Cortex of kidney (tissue), 1 donor: ENCODE measurements at places on chromosomes 1 and 21.

DNA sequence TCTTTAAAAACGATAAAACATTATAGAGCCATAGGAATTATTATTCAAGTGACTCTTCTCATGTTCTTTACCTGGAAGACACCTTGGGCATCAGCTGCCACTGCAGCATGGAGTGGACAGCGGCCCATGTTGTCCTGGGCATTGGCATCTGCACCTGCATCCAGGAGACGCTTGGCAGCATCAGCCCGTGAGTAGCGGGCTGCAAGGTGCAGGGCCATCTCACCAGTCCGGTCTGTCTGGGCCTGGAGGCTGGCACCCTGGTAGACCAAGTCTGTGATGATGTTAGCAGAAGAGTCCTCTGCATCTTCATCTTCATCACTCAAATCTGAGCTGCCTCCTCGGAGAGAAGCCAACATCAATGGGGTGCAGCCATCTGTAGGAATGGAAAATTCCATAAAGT, 22.9 kb upstream of the ADAM30 start:
- no peak for DNase-seq

GRCh38 chr1:229130028-229130668, 140.8 kb upstream of the RAB4A start:
- DNase-seq = no peak

GRCh38 chr1:31248276-31248675, 8.6 kb upstream of the NKAIN1 start:
- no peak for DNase-seq

DNA sequence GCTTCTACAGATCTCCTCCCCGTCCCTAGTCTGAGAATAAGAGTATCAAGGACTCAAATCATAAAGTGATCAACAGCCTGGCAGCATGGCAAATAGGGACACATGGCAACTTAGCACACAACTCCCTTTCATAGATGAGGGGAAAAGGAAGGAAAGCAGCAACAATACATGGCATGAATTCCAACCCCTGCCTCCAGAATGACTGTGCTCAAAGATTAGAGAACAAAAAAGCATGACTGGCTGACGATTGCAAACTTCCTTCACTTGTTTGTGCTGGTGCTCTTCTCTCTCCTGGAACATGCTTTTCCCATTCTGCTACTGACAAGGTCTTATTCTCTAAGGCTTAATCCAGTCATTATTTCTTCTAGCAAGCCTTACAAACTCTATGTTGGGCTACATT, 11.5 kb downstream of the KTI12 start:
- DNase-seq = no peak

DNA sequence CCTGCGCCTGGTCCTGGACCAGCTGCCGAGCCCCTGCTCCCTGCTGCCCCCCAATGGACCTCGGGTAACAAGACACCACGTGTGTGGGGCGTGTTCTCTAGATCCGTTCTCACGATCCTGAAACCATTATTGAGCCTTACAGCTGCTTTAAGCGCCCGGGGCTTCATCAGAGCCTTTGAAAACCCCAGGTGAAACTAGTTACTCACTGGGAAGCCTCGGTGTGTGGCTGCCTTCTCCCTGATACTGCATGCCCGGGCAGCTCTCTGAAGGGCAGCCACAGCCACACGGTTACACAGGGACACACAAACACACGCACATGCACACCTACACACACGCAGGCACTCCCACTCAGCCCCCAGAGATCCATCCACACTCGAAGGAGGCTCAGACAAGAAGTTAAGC, 5.3 kb downstream of the HES2 start:
- DNase-seq = no peak

DNA sequence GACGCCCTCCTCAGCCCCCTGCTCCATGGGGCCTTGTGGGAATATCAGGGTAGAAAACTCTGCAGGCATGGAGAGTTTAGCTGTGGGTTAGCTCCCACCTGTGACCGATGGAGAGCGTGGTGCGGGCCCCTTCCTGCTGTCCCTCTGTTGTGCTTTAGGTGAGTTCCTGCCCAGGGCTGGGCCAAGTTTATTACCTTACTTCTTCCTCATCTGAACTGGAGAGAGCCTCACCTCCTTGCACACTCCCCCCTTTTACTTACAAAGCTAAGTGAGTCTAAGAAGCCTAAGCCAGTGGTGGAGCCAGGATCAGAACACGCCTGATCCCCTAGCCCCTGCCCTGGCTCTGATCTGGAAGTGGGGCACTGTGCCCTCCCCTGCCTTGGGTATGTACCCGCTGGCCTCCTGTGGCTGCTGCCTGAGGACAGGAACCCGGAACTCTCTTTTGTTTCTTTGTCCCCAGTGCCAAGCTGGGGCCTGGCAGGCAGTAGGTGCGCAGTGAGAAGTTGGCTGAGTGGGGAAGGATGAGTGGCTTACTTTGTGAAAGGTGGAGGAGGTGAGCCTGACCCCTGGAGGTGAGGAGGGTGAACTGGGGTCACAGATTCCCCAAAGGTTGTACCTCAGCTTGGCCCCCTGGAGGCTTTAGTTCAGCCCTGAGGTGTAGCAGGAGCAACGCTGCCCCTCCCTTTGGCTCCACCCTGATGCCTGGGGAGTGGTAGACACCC, 32.9 kb downstream of the ARHGEF10L start:
- DNase-seq = no peak

GRCh38 chr1:203048555-203049051, 22.3 kb downstream of the PPFIA4 start:
- no peak for DNase-seq

DNA sequence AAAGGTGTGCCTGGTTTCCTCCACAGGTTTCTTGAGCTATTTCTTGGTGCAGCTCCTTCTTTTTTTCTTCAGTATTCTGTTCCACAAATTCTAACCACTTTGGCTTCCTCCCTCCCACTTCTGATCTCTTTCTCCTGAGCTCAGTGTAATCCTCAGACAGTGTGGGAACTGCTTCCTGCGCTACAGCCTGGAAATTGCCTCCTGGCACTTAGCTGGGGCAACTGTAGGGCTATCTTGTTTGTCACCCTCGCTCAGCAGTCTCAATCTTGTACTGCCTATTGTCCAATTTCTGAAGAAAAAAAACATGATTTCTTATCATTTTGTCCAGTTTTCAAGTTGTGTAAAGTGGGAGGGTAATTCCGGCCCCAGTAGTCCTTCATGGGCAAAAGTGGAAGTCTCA, 24.0 kb upstream of the GALNT2 start:
- no peak for DNase-seq

DNA sequence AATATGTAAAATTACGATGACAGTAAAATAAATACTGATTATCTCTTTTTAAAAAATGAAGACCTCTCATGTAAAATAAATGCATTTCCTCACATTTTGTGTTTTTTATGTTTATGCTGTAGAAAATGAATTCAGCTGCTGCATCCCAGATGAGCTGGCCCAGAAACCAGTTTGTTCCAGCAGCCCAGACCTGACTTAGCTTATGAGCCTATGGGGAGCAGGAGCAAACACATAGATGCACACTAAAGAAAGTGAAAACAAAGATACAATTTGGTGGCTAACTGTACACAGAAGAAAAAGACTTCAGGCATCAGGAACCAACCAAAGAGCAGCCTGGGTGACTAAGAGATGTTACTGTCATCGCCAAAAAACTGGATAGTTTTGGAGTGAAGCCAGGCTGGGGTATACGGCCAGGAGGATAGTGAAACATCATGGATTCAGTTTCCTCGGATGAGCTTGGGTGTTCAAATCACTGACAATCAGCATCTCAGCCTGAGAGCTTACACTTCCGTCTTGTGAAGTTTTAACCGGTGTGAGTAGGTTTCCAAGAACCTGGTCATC, 113.9 kb upstream of the BACE2 start:
- DNase-seq = no peak

GRCh38 chr1:48229317-48229716, 6.8 kb downstream of the SLC5A9 start:
- no peak for DNase-seq

GRCh38 chr1:15489052-15489736, 13.3 kb downstream of the CELA2B start:
- no peak for DNase-seq

GRCh38 chr1:59061876-59062275, 235.0 kb upstream of the FGGY start:
- no peak for DNase-seq

GRCh38 chr1:67535474-67535873, 105.3 kb upstream of the SERBP1 start:
- DNase-seq = no peak

- no peak for DNase-seq
Measured at GRCh38 chr21:35818597-35818996, 241.7 kb downstream of the SETD4 start.

- DNase-seq = no peak
Measured at GRCh38 chr1:22313321-22313720, 138.3 kb upstream of the ZBTB40 start.

GRCh38 chr1:234205966-234206365, 167.3 kb upstream of the COA6 start:
- no peak for DNase-seq

DNA sequence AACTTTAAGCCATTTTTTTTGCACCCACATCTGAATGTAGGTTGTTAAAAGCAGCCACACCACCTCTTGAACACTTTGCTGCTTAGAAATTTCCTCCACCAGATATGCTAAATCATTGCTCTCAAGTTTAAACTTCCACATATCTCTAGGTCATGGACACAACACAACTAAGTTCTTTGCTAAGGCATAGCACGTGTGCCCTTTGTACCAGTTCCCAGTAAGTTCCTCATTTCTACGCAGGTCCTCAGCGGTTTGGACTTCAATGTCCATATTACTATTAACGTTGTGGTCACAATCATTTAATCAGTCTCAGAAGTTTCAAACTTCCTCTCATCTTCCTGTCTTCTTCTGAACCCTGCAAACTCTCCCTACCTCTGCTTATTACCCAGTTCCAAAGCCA, 661.6 kb upstream of the PKN2 start:
- DNase-seq = no peak

DNA sequence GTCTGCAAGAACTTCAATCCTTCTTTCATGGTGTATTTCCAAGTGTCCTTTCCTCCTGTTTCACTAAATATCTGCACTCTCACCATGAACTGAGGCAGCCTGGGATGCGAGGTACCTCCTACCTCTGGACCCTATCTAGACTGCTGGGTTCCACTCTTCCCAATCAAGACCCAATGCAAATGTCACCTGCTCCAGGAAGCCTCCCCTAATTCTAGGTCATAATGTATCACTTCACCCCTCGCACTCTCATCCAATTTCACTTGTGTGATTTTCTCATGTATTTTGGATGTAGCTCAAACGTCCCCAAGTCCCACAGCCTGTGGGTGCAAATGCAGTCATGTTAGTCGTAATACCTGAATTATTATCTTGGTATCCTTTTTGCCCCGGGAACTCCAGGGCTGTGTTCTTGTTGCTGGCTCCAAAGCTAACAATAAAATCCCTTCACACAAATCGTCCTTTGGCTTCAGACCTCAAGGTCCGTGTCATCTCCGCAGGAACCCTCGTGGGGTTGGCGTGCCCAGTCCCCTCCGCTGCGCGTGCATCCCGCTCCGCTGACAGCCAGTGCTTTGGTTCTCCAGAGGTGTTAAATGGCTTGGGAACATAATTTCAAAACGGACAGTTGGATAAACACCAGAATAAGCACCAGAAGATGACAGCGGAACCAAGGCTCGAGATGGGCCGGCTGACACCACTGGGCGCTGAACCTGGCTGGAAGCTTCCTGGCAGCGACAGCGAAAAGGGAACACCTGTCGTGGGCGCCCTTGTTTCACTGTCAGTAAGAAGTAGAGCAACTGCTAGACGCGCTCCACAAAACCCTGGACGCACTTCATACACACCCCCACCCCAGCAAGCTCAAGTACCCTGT, 1.0 kb upstream of the BACH1 start:
- DNase-seq = no peak

DNA sequence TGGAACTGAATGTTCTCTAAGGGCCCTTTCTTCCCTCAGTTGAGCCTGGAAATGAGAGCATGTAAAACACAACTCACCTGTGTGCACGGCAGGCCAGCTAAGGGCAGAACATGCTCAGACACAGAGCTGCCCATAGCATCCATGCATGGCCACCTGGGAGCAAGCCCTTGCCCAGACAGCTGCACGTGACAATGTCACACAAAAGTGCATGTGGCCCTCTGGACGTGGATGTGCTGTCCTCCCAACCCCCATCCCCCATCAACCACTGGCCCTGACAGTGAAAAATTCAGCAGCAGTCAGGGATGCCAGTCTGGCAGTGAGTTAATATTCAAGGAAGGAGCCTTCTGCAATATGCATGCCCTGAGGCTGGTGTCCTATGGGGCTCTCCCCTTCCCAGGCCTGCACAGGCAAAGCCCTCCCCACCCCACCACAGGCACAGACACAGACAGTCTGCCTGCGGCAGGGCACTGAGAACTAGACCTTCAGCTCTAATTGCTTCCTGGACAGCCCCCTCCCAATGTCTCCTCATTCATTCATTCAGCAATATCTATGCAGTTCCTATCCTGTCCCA, 14.6 kb upstream of the COL16A1 start:
- no peak for DNase-seq

DNA sequence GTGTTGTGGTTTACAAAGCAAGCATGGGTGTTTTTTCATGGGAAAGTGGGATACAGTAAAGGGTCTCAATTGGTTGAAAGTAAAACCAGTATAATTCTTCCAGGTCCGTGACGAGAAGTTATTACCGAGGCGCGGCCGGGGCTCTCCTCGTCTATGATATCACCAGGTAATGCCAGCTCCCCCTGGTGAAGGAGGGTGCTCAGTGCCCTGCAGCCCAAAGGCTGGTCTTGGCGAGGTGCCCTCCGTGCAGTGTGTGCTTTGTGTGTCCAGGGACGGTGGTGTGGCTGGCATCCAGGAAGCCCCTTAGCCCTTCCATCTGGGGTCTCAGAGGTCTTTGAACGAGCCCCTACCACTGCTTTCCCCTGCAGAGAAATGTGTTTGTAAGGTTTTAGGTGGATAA, 24.8 kb downstream of the RAB4A start:
- no peak for DNase-seq

- no peak for DNase-seq
Measured at GRCh38 chr21:31573217-31573616, 86.3 kb upstream of the SOD1 start.

- no peak for DNase-seq
Measured at GRCh38 chr1:230332575-230333066, 93.5 kb downstream of the PGBD5 start.

DNA sequence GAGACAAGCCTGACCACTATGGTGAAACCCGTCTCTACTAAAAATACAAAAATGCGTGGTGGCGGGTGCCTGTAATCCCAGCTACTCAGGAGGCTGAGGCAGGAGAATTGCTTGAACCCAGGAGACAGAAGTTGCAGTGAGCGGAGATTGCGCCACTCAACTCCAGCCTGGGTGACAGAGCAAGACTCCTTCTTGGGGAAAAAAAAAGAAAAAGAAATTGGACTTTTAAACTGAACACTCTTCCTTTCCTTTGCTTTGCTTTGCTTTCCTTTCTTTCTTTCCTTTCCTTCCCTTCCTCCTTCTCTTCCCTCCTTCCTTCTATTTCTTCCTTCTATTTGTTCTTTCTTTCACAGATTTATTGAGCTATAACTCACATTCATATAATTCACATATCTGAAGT, 43.3 kb upstream of the PUM1 start:
- DNase-seq = no peak

DNA sequence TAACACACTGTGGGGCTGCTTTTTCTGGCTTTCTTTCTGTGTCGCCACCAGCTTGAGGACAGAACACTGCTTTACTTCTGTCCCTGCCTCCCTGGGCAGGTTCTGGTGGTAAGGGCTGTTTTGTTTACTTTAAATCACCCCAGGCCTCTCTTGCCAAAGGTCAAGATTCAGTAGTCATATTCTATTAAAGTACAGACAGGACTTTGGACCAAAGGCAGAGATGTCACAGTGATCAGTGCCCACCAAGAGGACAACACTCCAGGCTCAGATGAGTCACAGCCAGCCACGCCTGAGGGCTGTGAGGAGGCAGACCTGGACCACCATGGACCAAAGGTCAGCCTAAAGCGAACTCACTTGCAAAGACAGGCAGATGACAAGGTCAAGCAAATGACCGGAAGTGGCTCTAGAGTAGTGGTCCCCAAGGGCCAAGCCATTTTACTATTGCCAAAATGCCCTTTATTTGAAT, 200.0 kb downstream of the RHOU start:
- DNase-seq = no peak
